ENCODE measurements at places on chromosomes 2 and 18.

DNA sequence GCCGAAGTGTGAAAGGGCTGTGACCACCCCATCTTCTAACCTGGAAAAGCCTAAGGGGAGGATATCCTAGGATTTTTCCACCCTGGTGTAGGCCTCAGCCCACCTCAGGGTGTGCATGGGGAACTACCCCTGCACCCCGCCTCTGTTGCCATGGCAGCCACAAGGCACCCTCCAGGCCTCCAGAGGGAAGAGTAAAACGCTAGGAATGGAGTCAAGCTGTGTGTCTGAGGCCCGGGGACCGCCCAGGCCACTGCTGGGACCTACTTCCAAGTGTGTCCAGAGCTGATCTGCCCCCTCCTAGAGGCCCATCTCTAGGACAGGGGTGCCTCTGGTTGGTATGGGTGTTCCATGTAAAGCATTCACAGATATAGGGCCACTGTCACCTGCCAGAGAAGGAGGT, 86.7 kb downstream of the PLB1 start:
- DNase-seq = no peak

DNA sequence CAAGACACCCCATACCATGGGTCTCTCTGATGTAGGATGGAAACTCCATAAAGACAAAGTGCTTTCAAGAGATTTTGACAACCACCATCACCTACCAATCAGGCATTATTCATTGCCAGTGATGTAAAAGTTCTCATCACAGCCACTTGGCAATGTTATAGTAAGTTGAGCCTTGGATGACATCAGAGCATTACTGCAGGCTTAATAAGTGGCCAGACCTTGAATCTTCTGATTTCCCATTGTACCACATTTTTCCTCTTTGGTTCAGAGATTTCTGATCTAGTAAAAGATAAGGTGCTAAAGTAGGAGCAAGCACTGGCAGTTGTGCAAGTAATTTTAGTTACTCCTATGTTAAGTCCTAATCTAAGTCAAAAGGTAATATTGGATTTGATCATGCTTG, 36.5 kb downstream of the OSR1 start:
- DNase-seq = no peak

GRCh38 chr18:44682201-44682870, 1.6 kb downstream of the SETBP1 start:
- no peak for DNase-seq

DNA sequence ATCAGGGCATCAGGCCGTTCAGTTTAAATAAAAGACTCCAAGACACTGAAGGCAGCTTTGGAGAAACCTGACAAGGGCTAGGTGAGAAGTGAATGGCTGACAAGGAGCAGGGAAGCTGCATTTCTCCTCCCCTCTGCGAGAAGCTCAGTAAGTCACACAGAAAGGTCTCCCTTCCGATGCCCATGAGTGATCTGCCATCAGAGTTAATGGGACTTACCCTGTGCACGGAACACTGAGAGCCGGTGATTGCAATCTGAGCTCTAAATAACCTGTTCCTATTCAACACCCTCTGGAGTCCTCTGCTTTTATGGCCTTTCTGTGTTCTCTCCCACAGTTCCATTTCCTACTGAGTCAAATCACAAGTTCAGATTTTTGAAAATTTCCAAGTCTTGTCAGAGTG, 322.2 kb upstream of the MYT1L start:
- no peak for DNase-seq

- no peak for DNase-seq
Measured at GRCh38 chr18:60350941-60351340, 21.6 kb downstream of the MC4R start.

DNA sequence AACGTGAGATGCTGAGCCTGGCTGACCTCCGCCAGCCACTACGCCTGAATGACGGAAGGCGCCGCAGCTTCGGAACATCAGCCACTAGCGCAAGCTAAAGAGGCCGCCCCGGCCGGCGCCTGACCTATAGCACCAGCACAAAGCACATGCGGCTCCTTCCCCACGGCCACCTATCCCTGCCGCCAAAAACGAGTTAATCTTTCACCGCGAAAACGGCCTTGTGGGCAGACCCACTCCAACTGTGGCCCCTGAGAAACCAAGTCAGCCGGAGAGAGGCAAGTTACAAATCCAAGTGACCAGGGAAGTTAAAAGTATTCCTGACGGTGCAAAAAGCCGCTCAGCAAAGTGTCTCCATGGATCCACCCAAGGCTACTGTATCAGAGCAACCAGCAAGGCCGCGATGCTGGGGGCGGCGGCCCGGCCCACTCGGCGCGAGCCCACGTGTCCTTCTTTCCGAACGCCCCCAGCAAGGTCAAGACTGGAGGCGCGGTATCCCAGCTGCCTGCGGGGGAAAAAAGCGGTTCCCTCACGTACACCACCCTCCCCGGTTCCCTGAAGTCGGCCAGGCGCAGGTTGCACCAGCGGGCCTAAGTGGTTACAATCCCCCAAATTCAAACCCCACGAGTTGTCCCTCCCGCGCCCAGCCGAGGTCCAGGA, 575 bp downstream of the HSPD1 start:
- peak; percentile 31 for DNase-seq

GRCh38 chr18:42229211-42230210, 274.5 kb downstream of the PIK3C3 start:
- DNase-seq = no peak

- DNase-seq = no peak
Measured at GRCh38 chr2:42169874-42170521, 845 bp downstream of the EML4 start.

GRCh38 chr2:212773808-212774339, 235.3 kb upstream of the ERBB4 start:
- no peak for DNase-seq

GRCh38 chr2:166419616-166419934, 43.8 kb upstream of the SCN9A start:
- DNase-seq = no peak

DNA sequence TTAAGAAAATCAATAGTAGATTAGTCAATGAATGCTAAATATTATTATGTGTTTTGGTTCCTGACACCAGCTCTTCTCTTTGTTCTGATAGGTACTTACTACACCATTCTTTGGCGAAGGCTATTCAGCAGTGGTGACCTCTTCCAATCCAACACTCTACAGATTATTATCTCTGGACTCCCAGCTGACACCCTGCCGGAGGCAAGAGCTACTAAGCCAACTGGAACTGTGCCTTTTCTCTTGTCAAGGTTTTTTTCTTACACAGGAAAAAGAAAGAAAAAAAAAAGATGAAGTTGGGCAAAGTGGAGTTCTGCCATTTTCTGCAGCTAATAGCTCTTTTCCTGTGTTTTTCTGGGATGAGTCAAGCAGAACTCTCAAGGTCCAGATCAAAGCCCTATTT, 11.7 kb downstream of the CDH7 start:
- DNase-seq = no peak

DNA sequence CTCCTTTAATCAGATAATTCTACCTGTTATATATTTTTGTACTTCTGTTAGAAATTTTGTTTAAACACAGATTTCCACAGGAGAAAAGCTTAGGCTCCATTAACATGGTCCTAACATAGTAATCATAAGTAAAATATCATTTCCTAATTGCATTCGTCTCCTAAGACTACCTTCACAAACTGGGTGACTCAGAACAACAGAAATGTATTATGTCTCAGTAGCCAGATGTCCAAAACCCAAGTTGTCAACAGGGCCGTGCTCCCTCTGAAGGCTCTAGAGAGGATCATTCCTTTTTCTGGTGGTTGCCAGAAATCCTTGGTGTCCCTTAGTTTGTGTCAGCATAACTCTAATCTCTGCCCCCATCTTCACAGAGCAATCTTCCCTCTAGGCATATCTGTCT, 5.4 kb downstream of the FBXO15 start:
- no peak for DNase-seq

GRCh38 chr2:114517580-114517979, 75.1 kb downstream of the DPP10 start:
- no peak for DNase-seq

DNA sequence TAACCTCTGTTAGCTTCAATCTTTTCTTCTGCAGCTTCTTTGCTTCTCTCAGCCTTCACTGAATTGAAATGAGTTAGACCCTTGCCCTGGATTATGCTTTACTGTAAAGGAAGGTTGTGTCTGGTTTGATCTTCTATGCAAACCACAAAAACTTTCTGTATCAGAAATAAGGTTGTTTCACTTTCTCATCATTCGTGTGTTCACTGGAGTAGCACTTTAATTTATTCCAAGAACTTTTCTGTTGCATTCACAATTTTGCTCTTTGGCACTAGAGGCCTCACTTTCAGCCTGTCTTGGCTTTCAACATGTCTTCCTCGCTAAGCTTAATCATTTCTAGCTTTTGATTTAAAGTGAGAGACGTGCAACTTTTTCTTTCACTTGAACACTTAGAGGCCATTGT, 365.3 kb downstream of the TDRD15 start:
- no peak for DNase-seq

GRCh38 chr2:141595316-141595920, 535.4 kb downstream of the LRP1B start:
- no peak for DNase-seq

DNA sequence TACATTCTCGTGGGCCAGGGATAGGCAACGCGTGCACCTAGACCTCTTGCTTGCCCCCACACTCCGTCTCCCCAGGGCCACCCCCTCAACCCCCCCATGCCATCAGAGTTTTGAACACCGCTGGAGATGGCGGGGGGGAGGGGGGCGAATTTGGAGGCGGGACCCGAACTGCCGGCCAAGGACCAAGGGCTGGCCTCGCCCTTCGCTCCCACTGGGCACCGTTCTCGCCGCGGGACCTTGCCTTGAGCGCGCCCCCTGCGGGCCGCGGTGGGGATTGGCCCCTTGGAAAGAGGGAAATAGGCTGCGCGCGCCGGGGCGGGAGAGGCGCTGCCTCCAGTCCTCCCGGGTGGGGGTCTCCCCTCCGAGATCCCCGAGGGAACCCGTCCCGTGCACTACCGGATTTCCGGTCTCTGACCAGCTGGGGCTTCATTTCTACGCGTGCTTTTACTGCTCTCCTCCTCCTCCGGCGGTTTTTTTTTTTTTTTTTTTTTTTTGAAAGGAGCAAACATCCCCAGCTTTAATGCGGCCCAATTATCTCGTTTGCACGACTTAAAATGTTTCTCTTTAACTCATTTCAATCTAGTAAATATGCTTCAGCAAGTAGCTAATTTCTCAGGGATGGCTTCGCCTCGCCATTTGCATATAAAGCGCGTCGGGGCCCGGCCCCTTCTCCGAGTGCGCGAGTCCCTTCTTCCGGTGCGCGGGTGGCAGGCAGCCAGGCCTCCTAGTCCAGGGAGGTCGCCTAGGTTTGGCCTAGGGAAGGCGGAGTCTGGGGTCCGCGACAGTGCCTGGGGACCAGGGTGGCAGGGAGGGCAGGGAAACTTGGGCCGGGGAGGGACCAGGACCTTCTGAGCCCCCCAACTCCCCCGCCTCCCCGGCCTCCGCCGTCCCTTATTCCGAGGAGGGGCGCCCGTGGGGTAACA, 10.0 kb upstream of the GBX2 start:
- DNase-seq = no peak

DNA sequence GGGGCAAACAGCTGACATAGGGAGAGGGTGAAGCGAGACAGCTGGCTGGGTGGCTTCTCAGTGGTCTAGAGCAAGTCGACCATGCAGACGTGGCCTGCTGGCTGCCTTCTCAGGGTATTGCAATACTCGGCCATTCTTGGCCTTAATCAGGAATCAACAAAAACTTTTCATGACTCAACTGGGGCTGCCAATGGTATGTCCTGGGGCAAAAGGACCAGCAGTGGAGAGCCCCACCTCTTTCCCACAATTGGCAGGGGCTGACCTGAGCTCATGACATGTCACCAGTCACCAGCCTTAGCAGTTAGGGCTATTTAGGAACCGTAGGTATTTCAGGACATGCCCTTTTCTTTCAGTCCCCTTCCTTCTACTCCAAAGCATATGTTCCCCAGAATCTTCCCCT, 19.1 kb downstream of the PLA2R1 start:
- no peak for DNase-seq

DNA sequence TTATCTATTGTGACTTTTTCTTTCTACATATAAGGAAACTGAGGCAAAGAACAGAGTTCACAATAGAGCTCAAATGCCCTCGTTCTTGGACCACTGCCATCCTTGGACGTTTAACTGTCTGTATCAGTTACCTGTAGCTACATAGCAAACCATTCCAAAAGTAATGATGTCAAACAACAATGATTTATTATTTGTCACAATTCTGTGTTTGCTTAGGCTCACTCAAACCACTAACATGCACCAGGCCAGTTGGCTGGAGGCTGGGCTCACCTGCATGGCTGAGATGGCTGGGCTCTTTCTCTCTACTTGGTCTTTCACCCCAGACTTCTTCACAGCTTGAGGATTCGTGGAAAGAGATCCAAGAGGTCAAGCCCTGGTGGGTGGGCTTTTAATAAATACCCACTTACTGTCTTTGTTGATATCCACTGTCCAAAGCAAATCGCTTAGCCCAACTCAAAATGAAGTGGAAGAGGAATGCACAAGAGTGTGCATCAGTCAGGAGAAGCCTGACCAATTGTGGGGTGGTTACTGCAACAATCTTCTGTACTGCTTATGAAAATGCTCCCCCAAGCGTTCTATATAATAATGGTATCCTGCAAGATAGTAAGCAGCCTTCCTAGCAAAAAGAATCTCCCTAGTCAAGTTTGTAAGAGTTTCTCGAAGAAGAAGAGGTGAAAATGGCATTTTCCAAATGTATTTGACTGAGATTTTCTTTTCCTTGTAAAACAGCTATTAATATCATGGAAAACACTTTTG, 163.5 kb upstream of the NT5C1B start:
- no peak for DNase-seq

DNA sequence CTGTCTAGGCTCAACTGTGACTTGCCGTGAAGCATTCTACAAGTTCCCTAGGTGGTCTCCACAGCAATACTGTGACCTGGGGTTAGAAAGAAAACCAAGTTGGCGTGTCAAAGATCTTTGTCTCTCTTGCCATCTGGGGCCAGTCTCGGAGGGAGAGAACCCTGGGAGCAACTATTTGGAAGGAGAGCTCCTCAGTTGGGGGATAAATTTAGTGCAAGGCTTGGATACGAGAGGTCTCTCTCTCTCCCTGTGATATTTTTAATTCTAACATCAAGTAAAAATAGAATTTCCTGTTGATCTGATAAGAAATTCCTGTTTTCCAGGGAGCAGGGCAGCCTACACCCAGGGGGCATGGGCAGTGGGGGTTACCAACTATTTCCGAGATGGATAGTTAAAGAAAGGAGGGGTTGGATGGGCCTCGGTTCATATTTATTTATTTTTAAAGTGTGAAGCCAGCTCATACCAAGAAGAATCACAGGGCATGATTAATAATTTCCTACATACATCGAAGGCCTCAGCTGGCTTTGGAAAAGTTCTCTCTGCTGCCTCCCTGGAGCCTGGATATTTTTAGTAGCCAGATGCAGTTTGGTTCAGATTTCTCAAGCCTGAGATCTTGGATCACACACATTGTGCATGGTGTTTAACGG, 62.8 kb downstream of the EHD3 start:
- DNase-seq = no peak

- no peak for DNase-seq
Measured at GRCh38 chr2:241270531-241270930, 44.9 kb downstream of the HDLBP start.

DNA sequence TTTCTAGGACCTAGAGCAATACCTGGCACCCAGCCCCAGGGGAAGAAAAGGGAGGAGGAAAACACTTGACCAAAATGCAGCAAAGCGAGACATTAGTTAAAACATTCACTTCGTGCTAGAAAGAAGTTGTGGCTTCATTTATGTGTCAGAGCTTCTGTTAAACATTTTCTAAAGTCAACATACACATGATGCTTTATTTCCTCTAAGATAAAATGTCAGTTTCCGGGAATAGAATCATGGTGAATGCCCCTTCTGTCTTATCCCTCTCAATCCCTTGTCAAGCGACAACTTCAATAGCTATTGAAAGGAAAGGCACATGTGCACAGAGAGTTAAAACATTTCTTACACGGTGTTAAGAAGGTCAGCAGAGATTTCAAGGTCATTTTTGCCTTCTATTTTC, 404.6 kb upstream of the CWC22 start:
- DNase-seq = no peak

All from stimulated activated CD4-positive, alpha-beta T cell treated with anti-CD3 and anti-CD28 coated beads, TNF-alpha, amount 100 ng/mL, for 24 hours (primary cell).